ENCODE measurements at places on chromosomes 4 and X.

DNA sequence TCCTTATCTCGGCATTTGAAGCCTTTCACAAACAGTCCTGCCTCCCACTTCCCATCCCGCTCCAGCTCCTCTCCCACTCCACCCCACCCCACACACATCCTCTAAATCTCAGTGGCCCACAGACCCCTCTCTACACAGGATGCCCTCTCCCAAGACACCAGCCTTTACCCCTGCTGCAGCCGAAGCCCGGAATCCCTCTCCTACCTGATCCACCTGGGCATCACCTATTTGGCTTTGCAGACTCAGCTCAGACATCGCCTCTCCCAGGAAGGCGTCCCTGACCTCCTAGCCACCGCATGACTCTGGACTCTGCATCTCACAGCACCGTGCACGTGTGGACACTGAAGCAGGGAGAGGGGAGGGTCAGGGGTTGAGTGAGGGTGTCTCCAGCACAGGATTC lies 11.5 kb downstream of the PPP2R2C start:
- DNase-seq = no peak

GRCh38 chr4:159460371-159460770 lies 357.5 kb downstream of the RAPGEF2 start:
- no peak for DNase-seq

GRCh38 chrX:115504167-115504566 lies 56.8 kb upstream of the PLS3 start:
- DNase-seq = no peak

DNA sequence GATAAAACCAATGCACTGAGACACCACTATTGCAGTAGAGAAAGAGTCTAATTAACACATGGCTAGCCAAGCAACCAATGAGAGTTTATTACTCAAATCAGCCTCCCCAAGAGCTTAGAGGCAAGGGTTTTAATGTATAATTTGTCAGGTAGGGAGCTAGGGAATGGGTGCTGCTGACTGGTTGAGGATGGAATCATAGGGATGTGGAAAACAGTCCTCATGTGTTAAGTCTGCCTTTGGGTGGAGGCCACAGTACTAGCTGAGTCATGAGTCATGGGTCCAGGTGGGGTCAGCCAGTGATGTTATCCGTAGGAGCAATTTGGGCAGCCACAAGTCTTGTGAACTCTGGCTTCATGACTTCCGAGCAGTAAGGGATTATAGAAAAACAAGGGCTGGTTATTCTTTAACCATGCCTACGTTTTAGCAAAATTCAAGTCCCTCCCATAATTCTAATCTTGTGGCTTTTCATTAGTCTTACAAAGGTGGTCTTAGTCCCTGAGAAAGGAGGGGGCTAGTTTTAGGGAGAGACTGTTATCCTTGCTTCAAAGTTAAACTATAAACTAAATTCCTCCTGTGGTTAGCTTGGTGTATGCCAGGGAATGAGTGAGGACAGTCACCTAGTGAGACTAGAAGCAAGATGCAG lies 25.1 kb upstream of the PLAC8 start:
- DNase-seq = no peak

GRCh38 chr4:85940151-85940550 lies 419.7 kb downstream of the MAPK10 start:
- DNase-seq = no peak

GRCh38 chr4:5812506-5813229 lies 80.2 kb downstream of the CRMP1 start:
- DNase-seq = peak; percentile 74

GRCh38 chrX:40867352-40867751 lies 132.0 kb upstream of the MED14 start:
- DNase-seq = no peak

DNA sequence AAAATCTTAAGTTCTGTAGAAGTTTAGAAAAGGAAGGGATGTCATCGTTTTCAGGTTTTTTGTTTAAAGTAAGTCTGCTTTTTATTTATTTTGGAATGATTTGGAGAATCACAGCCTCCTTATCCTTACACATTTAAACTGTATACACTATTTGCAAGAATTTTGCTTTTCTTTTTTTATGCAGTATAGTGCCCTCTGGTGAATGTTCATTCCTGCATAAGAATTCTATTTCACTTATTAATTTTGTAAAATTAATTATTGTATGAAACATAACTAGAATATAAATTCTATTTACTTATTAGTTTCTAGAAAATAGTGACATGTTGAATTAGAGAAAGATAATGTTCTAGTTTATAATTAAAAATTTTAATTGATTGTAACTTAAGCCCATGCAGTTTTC lies 44.6 kb downstream of the DACH2 start:
- DNase-seq = no peak

DNA sequence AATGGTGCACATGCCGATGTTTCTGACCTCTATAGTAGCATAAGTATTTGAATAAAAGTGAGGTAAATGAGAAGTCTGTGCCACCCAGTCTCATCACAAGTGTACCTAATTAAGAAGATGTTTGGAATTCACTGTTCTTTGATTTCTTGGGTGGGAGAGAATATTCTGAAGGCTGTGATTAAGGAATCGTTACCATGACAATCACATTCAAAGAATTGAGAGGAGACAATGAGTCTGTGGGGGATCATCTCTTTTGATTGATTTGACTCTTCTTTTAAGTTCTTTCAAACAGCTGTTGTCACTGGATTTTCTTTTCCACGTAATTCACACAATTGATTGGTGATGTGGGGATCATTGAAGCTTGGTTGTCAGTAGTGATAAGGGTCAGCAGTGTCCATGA lies 18.1 kb downstream of the FHL1 start:
- no peak for DNase-seq

- DNase-seq = no peak
Observed at GRCh38 chrX:145856181-145856580, 38.6 kb downstream of the SLITRK2 start.

DNA sequence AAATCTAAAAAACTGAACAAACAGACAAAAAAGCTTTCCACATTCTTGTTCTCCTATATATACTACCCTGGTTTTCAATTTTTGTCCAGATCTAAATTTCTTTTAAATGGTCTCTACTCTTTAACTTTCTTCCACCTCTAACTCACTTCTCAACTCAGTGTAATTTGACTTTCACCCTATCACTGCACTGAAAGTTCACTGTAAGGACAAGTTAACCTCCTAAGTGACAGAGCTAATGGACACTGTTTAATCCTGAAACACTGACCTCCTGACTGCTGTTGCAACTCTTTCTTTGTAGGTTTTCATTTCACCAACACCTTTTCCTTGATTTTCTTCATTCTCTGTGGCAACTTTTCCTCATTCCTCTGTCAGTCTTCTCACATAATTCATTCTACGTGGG lies 50.0 kb downstream of the ATOH1 start:
- no peak for DNase-seq

- DNase-seq = no peak
Observed at GRCh38 chr4:73891739-73892405, 22.7 kb downstream of the CXCL1 start.

DNA sequence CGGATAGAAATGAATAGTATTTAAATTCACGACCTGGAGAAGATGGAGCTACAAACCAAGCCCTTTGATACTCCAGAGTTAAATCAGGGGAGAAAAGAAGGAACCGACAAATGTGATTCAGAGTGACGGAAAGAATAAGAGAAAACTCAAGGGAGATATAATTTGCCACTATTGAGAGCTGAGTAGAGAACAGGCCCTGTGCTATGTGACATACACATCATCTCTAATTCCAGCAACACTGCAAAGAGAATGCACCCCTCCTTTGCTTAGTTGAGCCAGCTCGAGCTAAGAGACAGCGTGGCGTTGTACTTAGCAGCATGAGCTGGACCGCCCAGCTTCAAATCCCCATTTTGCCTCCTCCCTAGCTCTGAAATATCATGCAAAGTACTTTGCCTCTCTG lies 266.4 kb upstream of the TENM3 start:
- no peak for DNase-seq

GRCh38 chr4:152072001-152072485 lies 311.2 kb upstream of the GATB start:
- no peak for DNase-seq

GRCh38 chrX:121120690-121121605 lies 73.5 kb downstream of the GLUD2 start:
- no peak for DNase-seq

- DNase-seq = peak; percentile 85
Observed at GRCh38 chrX:43166874-43167273, 388.9 kb upstream of the PPP1R2C start.

DNA sequence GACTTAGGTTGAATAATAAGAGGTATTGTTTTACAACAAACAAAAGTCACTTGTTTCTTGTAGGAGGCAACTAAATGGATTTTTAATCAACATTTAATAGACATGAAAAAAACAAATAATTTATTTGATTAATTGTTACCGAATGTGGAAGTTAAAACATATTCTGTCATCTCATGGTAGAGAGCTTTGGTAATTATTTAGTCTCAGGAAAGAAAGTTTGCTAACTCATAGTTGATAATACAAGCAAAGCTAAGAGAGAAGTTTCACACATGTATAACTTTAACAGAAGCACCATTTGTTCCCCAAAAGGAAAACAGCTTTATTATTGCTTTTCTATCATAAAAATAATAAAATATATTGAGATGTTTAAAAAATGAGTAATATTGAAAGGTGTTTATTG lies 44.9 kb downstream of the GUCY1A1 start:
- DNase-seq = no peak

GRCh38 chrX:13081395-13082205 lies 37.2 kb upstream of the FAM9C start:
- no peak for DNase-seq

DNA sequence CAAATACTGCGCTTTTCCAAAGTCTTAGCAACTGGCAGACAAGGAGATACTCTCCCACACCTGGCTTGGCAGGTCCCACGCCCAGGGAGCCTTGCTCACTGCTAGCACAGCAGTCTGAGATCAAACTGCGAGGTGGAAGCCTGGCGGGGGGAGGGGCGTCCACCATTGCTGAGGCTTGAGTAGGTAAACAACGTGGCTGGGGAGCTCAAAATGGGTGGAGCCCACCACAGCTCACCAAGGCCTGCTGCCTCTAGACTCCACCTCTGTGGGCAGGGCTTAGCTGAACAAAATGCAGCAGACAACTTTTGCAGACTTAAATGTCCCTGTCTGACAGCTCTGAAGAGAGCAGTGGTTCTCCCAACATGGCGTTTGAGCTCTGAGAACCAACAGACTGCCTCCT lies 23.0 kb upstream of the NFKB1 start:
- DNase-seq = no peak

DNA sequence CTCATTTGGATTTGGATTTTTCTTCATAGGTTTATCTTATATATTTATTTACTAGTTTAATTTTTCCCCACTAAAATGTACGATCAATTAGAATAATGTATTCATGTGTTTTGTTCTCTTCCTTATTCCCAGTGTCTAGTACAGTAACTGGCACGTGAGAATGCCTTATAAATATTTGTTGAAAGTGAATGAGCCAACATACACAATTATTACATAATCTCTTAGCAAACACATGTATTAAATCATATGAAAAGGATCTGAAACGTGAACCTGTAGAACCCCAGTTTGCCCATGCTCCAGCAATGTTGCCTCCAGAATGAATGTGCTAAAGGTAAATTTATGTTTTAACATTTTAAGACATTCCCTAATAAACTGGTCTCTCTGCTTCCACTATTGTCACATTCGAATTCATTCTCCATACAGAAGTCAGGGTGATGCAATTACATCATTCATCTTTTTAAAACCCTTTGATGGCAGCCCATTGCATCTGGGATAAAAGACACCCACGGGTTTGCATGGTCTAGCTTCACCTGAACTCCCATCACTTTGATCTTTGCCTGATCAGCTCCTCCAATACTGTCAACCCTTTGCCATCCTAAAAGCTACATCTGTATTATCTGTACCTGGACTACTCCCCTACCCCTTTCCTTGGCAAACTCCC lies 30.7 kb upstream of the AREG start:
- DNase-seq = no peak

DNA sequence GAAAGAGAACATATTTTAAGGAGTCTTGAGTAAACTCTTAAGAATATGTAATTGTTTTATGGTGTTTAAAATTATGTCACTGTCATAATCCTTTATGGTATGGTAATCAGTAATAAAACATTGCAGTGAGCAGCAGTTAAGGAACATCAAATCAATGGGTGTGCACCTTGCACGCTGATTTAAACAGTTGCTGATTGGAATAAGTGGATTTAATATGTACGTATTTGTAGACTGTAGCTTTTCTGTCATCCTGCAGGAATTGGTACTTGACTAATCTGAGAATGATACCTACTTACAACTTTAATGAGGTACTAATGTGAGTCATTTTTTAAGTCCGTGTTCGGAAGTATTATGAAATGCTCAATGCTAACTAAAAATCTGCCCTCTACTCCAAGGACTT lies 212.2 kb downstream of the DCTD start:
- DNase-seq = no peak

- DNase-seq = no peak
Observed at GRCh38 chrX:9162698-9163097, 128.8 kb upstream of the FAM9B start.

DNA sequence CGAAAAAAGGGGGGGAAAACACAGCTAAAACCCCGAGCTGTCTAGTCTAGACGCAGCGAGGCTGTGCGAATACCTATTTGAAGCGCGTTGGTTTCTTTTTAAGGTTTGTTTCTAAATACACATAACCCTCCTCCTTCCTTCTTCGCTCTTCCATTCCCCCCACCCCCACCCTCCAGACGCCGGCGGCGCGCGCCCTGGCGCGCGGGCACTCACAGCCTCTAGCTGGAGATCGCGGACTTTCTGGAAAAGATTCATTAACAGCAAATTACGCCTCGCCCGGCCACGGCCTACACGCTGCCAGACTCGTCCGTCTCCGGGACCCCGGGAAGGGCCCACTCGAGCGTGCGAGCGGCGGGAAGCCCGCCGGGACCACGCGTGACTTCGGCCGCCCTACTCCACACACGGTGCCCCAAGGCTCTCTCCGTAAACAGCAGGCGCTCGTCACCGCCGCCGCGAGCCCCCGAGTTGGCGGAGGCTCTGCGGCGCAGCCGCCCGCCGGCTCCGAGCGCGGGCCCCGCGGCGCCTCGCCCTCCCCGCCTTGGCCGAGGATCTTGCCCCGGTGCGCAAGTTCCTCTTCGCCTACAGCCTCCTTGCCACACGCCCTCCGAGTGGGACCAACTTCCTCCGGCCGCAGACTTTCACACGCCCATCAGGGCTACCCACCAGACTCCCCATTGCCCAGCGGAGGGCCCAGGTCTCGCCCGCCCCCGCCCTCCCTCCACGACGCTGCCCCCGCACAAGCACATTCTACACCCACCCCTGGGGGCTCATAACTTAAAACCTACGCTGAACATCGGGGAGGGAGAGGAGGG lies 2.0 kb downstream of the BCOR start:
- DNase-seq = no peak

- no peak for DNase-seq
Observed at GRCh38 chr4:184062769-184063168, 154.9 kb downstream of the ENPP6 start.

All from NCI-H2081 (cell line).